ENCODE measurements at places on chromosomes 7 and 10.
A peak's percentile ranks its signal among the peaks of the same experiment; 100 is the strongest.

GRCh38 chr7:98075801-98076200 is 30.9 kb upstream of the LMTK2 start:
- DNase-seq = peak; percentile 31

DNA sequence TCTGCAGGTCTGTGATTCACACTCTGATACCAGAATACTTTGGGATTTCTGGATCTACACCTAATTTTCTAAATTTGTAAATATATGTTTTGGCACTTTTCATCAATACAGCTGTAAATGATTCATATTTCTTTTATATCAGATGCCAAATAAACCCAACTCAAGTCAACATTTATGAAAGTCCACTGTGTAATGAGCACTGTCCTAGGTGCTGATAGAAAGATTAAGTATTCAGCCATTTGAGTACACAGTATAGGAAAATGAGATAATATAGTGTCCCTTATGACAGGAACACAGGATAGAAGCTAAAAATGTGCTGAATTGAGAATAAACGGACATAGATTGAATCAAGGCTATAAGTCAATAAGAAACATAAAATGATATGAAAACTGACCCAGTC is 6.4 kb downstream of the ANXA7 start:
- DNase-seq = no peak

DNA sequence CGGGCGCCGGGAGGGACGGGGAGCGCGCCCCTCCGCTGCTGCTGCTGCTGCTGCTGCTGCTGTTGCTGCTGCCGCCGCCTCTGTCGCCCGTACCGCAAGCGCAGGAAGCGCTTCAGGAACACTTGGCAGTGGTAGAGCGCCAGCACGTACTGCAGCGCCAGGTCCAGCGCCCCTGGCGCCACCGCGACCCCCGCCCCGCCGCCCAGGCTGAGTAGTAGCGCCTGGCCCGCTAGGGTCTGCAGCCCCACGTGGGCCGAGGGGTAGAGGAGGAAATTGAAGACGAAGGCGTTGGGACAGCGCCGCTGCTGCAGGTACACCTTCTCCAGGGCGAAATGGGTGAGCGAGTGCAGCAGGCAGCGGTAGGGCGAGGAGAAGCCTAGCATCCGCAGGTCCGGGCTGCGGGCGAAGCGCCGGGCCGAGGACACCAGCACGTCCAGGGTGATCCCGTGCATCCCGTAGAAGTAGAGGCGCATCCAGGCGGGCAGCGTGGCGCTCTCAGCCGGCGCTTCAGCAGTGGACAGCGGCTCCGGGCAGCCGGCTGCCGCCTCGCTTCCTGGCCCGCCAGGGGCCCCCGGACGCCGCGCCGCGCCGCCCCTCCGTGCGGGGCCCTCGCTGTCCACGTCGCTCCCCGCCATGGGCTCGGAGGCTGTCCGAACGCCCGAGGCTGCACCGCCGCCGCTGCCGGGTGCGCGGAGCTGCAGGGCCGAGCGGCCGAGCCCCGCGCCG is at the start of gene TMEM229A:
Gene TMEM229A (minus strand): TSS at position 699 of the 726 bp plus-strand sequence. CDS start 64 bp downstream, at position 635.
- peak; percentile 90 for DNase-seq

- peak; percentile 2 for DNase-seq
Measured at GRCh38 chr10:15504101-15504840, 133.2 kb upstream of the FAM171A1 start.

GRCh38 chr10:112382515-112383235 is 8.8 kb downstream of the ACSL5 start:
- DNase-seq = no peak

- DNase-seq = no peak
Measured at GRCh38 chr7:13633857-13634256, 355.6 kb downstream of the ETV1 start.

- no peak for DNase-seq
Measured at GRCh38 chr10:121823993-121824463, 103.8 kb downstream of the ATE1 start.

GRCh38 chr7:92994901-92995300 is 122.9 kb downstream of the SAMD9 start:
- no peak for DNase-seq

- DNase-seq = no peak
Measured at GRCh38 chr7:137313201-137313600, 30.3 kb downstream of the PTN start.

DNA sequence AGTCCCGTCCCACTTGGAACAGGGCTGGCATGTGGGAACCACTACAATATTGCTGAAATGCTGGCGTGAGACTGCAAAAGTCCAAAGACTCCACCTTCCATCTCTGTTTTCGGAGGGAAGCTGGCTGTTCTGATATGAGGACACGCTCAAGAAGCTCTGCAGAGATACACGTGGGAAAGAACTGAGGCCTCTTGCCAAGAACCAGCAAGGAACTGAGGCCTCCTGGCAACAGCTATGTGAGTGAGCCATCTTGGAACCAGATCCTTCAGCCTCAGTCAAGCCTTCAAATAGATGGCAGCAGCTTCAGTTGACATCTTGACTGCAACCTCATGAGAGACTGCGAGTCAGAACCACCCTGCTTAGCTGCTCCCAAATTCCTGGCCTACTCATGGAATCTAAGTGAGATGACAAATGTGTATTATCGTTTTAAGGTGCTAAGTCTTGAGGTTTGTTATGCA is 30.8 kb downstream of the SGMS1 start:
- DNase-seq = no peak

GRCh38 chr7:13421776-13422175 is 567.7 kb downstream of the ETV1 start:
- peak; percentile 26 for DNase-seq

GRCh38 chr7:139725077-139725476 is 52.7 kb downstream of the HIPK2 start:
- DNase-seq = peak; percentile 36

DNA sequence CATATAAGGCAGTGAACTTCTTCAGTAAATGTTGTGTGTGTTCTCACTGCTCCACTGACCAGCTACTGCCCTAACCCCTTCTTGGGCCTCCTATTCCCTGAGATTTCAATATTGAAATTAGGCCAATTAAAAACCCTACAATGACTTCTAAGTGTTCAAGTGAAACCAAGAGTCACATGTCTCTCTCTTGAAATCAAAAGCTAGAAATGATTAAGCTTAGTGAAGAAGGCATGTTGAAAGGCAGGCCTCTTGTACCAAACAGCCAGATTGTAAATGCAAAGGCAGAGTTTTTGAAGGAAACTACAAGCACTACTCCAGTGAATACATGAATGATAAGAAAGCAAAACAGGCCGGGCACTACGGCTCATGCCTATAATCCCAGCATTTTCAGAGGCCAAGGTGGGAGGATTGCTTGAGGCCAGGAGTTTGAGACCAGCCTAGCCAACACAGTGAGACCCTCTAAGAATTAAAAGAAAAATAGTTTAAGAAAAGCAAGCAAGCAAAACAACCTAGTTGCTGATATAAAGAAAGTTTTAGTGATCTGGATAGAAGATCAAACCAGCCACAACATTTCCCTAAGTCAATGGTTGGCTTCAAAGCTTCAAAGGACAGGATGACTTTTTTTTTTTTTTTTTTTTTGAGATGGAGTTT is 22.3 kb downstream of the BRAF start:
- no peak for DNase-seq

- DNase-seq = no peak
Measured at GRCh38 chr10:33542752-33543505, 208.5 kb upstream of the NRP1 start.

GRCh38 chr7:100946111-100946510 is 3.2 kb upstream of the MUC3A start:
- DNase-seq = no peak

DNA sequence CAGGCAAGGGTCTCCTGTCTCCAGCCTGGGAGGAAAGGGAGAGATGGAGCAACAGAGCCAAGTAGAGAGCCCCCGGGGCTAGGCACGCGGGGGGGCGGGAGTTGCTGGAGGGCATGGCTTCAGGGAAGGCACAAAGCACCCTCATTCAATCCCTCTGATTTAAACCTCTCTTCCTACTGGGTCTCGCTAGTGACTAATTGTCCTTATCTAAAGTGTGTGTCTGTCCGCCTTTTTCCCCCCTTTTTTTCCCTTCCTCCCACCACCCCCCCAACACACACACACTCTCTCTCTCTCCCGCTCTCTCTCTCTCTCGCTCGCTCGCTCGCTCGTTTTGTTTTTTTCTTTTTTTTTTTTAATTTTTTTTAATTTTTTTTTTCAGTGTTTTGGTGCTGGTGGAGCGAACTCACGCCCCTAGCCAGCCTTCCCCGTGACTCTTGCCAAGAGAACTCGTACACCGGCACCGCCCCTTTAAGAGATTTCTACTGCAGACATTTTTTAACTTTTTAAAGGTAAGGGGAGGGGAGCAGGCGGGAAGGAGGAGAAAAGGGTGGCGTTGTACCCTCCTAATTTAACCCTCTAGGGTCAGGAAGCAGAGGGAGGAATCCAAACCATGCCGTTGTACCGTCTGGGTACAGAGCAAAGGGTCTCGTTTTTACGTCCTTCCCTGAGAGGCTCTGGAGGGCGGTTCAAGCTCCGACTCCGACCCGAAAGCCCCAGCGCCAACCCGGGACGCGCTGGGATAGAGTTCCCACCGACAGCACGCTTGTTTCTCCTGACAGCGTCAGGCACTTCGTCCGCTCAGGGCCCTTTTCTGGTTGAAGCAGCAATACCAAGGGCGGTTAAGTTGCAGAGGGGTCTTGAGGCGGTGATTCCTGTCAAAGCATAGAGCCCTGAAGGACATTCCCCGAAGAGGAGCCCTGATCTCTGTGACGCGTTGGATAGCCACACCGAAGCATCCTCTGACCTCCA is at the start of gene HPSE2:
Gene HPSE2 (minus strand): TSS at position 195 of the 969 bp plus-strand sequence.
- DNase-seq = peak; percentile 83

DNA sequence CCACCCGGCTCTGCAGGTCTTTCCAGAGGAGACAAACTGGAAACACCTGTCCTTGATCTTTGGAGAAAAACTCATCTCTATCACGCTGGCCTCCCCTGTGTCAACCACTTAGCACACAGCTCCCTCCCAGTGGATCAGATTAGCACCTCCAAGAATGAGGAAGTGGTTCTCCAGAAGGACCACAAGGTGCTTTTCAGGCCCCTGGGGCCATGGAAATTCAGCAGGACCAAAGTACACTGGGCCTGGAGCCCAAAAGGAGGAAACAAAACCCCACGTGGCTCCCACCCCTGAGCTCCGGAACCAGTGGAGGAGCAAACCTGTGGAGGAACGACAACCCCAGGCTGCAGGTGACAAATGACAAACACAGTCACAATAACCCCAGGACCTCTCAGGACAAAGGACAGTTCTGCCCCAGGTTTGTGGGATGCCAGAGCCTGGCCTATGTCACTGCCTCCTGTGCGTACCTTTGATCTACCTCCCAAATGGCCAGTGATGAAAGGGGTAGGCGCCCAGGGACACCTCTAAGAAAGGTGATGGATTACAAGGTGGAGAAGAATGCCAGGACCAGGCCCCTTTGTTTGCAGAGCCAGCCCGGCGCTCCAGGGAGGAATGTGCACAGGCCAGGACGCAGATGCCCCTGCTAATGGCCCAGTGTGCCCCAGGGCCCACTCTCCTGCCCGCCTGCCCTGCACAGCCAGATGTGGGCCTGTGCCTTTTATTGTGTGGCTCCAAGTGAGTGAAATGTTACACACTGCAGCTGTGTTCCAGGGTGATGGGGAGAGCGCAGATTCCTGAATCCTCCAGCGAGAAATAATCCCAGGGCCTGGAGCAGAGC is 5.7 kb downstream of the TNS3 start:
- DNase-seq = peak; percentile 72

- no peak for DNase-seq
Measured at GRCh38 chr7:34451923-34452322, 206.1 kb upstream of the NPSR1 start.

GRCh38 chr7:104861729-104862390 is 152.1 kb upstream of the KMT2E start:
- DNase-seq = no peak

DNA sequence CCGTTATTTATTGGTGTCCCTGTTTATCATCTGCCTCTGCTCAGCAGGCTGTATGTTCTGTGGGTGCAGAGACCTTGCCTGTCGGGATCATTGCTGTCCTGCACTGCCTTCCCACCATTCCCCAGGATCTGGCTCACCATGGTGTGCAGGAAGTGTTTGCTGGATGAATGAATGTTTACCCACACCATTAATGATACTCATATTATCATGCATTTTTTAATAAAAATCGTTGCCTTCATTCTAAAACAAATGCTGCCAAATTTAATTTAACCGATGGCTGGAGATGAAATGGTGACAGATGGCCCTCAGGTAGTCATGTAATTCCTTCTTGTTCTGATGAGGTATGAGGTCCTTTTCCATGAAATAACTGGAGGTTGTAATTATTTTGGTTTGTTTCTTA is 22.5 kb downstream of the PLPP4 start:
- no peak for DNase-seq

GRCh38 chr7:69803699-69804516 is 205.6 kb downstream of the AUTS2 start:
- peak; percentile 34 for DNase-seq

DNA sequence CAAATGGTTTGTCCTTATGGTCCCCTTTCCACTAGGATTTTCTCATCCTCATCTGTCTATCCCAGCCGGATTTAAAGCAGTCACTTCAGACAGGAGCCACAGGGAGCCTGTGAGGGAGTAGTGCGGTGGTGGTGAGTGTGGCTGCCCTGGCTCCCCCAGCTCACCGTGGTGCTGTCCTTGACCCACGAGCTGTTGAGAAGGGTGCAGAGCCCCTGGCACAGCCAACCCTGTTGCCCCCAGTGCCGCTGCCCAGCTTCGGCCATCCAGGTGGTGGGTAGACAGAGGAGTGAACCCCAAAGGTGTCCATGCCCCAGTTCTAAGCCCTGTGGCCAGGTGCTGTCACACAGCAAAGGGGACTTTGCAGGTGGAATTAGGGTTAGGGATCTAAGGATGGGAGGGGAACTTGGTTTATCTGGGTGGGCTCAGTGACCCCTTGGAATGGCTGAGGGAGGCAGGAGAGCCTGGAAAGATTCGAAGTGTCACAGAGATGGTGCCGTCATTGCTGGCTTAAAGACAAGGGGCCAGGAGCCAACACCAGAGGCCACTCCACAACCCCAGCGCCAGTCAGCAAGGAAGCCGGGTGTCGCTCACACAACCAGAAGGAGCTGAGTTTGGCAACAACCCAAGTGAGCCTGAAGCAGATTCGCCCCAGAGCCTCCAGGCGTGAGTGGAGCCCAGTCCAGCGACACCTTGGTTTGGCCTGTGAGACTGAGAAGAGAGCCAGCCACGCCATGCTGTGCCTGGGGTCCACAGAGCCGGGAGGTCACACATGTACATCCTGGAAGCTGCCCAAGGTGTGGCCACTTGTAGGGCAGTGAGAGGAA is 142.4 kb downstream of the ADCY1 start:
- peak; percentile 40 for DNase-seq

DNA sequence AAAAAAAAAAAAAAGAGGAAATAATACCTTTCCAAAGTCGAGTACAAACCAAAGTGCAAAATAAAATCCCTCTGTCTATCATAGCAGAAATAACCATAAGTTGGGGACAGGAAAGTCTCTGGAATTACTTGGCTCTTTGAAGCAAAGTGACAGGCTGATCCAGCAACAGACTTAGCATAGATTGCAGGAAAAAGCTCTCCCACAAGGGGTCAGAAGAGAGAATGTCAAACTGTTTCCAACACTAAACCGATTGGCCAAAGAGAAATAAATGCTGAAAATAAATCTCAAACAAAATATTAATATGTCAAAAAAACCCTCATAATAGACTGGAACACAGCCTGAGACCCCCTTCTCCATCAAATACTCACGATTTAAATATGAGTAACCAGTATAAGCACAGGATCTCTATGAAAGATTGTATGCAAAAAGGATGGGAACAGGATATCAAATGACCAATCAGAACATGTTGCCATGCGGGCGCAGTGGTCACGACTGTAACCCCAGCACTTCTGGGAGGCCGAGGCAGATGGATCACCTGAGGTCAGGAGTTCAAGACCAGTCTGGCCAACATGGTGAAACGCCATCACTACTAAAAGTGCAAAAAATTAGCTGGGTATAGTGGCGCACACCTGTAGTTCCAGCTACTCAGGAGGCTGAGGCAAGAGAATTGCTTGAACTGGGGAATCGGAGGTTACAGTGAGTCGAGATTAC is 1000.7 kb upstream of the LRRN3 start:
- DNase-seq = no peak

Measured in endodermal cell (in vitro differentiated cells).